ENCODE measurements at places on chromosomes 2 and 18.

- no peak for DNase-seq
These were observed 21.9 kb downstream of the RPRD1A start for GRCh38 chr18:36045241-36045991.

- no peak for DNase-seq
These were observed 6.8 kb downstream of the EDAR start for GRCh38 chr2:108982259-108982679.

GRCh38 chr2:136225950-136226835, 108.2 kb upstream of the CXCR4 start:
- no peak for DNase-seq

DNA sequence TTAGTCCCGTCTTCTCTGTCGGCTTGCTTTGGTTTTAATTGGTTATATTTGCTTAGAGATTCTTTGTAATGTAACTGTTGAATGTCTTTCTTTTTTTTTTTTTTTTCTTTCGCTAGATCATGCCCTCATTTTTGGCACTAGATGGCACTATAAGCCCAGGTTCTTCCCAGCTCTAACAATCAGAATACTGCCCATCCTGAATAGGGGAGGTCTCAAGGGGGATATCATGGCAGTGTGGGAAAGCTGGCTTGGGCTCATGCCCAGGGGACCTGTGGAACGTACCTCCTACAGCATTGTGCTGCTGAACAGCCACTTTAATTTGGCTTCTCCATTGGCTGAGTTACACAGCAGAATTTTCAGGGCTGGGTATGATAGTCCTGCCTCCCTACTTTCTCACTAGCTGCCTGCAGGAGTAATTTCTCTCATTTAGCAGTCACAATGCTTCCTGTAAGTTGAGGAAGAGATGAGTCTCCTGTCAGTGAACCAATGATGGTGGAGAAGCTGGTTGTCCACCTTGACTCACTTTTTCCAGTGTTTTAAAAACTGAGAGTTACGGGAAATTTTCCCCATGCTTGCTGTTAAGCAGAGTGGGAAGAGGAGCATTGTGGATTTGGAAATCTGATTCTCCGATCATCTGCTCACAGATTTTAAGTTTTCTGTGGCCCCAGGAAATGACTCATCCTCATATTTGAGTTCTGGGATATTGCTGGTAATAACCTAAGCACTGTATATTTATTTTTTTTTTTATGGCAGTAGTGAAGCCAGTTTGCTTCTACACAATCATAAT, 47.2 kb downstream of the RAD51AP2 start:
- DNase-seq = peak; percentile 5

- DNase-seq = no peak
These were observed 98.4 kb downstream of the USP40 start for GRCh38 chr2:233468047-233468740.
